Stimulated activated CD8-positive, alpha-beta memory T cell treated with anti-CD3 and anti-CD28 coated beads, Interleukin-15, amount 100 ng/mL, for 4 hours (primary cell): ENCODE measurements at places on chromosomes 12 and 14.

DNA sequence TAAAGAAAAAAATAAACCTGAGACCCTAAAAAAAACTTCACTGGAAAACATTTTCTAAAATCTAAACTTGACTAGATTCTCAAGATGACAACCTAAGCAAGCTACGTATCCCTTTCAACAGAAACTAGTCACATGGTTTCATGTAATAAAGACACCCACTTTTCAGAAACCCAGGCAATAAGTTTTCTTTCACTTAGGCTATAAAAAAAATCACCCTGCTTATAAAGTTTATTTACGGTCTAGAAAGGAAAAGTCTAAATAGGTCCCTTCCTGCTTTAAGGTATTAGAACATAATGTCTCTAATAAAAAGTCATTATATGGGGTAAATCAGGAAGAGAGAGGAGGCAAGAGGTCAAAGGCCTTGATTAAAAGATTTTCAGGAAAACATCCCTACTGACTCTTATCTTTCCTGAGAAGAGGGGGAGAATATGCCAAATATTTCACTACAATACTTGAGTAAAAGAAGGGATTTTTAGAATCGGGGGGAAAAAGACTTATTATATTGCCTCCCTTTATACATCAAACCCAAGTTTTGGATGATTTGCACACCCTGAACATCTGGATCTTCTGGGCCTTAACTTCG, 9.5 kb downstream of the CLIP1 start:
- DNase-seq = no peak

- no peak for DNase-seq
Observed at GRCh38 chr12:104865080-104865479, 93.0 kb downstream of the SLC41A2 start.

DNA sequence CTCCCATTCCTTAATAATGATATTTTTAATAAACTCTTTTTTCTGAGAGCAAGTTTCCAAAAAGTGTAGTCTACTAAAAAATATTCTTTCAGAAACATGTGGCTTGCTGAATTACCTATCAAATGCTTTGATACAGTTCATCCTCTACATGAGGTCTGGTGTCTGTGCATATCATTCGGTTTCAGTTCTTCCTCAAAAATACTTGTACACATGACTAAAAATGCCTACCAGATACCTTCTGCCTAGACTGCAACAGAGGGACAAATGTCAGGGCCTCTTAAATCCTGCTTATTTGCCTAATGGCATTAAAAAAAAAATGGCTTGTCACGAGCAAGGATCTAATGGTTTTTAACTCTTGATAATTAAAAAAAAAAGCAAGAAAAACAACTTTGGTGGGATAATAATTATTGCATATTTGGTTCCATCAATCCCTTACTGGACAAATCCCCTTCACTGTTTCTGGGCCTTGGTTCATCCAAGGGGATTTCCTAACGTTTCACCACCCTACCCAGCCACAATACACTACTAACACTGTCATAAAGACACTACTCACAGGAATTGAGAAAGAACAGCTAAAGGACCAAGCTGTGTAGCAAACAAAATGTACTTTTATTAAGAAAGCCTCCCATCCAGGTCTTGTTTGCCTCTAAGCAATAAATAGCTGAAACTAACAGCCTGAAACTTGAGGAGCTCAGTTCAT, 45.7 kb downstream of the PARP11 start:
- no peak for DNase-seq

DNA sequence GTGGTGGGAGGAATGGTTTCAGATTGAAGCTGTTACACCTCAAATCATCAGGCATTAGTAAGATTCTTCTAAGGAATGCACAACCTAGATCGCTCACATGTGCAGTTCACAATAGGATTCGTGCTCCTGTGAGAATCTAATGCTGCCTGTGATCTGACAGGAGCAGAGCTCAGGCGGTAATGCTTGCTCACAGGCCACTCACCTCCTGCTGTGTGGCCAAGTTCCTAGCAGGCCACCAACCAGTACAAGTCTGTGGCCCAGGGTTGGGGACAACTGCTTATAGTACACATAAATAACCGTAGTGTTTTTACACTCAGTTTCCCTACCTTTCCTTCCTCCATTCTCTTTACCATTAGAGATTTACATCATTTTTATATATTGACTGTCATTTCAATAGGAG, 121.4 kb downstream of the SLCO1B3 start:
- no peak for DNase-seq

- no peak for DNase-seq
Observed at GRCh38 chr12:11741434-11742092, 92.1 kb downstream of the ETV6 start.

DNA sequence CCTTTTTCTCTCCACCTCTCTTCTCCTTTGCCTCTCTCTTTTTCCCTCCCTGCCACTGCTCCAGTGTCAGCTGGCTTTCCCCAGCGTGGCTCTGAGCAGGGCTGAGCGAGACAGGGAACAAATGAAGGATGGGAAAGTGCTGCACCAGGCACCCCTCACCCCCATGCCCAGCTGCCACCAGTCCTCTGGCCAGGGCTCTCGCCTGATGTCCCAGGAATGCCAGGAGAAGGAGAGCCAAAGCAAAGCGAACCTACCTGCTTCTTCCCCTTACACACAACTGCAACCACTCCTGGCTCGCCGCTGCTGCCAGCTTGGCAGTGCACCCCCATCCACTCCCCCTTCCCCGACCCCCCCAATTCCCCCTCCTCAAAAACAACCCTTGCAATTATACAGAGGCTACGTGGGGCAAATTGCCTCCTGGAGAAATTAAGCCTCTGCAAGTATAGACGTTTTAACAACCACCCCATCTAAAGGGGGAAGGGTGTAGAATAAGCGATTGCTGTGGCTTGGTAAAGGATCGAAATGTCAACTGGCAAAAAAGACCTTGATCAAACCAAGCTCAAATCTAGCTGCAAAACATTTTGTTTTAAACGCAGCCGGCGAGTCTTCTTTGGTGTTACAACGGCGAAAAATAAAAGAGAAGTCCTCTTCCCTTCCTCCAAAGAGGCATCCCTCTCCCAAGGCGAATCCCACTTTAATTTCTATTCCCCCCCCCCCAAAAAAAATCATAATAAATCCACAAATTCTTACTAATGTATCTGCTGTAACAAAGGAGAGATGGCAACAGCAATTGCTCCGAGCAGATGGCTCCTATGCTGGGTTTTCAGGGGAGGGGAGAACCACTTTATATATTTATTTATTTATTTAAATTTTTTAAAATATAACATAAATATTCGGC, 2.9 kb downstream of the BCL11B start:
- DNase-seq = no peak

- no peak for DNase-seq
Observed at GRCh38 chr14:94354638-94355185, 31.6 kb upstream of the SERPINA6 start.

- DNase-seq = no peak
Observed at GRCh38 chr12:27488479-27488878, 35.5 kb upstream of the PPFIBP1 start.

- DNase-seq = no peak
Observed at GRCh38 chr12:104703372-104703771, 246.6 kb downstream of the CHST11 start.

GRCh38 chr12:128918481-128919260, 65.4 kb downstream of the GLT1D1 start:
- no peak for DNase-seq

DNA sequence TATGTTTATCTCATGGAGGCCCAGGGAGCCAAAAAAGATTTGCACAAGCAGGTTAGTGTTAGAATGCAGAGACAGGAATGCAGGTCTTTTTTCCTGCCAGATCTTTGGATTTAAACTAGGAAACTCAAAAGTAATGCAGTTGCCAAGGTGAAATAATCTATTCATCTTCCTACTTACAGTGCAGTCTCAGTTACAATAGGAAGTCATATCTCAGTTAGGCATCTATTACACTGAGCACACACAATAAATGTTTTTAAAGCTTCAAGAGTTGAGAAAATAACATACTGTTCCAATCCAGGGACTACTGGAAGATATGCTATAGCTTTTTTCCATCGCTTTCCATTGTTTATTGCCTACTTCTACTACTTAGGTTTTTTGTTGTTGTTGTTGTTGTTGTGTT, 279.3 kb upstream of the E2F7 start:
- DNase-seq = no peak

GRCh38 chr14:68894802-68895703, 84.0 kb downstream of the ACTN1 start:
- no peak for DNase-seq

DNA sequence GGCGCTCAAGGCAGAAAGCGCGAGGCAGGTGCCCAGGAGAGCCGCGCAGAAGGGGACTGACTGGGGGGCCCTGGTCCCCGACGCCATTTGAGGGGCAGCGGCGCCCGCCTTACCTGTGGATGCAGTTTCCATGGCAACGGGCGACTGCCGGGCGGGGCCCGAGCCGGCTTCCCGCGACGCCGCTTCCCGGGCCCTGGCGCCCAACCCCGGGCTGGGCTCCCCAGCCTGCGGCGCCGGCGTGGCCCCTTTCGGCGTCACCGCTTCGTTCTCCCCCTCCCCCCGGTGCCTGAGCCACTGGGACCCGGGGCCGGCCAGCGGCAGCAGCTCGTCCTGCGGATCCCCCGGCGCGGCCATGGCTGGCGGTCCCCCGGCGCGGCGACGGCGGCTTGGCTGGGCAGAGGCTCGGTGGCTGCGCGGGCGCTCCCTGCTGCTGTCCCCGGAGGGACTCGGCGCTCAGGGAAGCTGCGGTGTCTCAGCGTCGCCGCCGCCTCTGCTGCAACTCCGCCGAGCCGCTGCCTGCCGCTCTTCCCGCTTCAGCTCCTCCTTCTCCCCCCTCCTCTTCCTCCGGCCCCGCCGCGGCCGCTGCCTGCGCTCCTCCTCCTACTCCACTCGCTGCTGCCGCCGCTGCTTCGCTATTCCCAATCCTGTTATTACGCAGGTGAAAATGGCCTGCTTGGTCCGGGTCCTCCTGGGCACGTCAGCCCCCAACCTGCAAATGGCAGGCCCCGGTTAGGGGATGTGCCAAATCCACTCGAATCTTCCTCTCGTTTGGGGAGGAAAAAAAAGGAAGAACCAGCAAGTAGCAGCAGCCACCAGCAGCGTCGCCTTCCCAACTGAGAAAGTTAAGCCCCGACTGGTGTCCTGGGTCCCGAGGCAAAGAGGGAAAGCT, at the start of gene RTN1:
Gene RTN1 (minus strand): TSS at position 500 of the 889 bp plus-strand sequence. CDS start 146 bp downstream, at position 354.
- DNase-seq = no peak

DNA sequence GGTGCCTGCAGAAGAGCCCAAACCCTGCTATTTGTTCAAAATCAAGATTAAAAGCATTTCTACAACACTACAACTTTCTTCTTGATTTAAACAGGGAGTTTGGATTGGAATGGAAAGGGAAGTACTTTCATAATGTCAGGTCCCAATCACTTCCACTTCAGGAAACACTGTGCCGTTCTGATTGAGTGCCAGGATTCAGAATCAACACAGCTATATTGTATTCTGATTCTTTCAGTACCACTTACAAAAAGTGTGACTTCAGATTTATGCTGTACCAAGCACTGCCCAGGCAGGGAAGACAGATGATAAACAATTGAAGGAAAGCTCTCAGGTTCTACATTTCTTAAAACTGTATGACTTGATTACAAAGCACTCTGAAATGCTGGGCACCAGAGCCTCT, 3.2 kb downstream of the TDP1 start:
- no peak for DNase-seq

- no peak for DNase-seq
Observed at GRCh38 chr14:26121181-26121580, 476.7 kb downstream of the NOVA1 start.

- DNase-seq = no peak
Observed at GRCh38 chr12:85711735-85712390, 124.3 kb downstream of the RASSF9 start.

- DNase-seq = peak; percentile 37
Observed at GRCh38 chr12:68675101-68675842, 11.5 kb upstream of the NUP107 start.
